ENCODE measurements at places on chromosomes 2 and 18.

DNA sequence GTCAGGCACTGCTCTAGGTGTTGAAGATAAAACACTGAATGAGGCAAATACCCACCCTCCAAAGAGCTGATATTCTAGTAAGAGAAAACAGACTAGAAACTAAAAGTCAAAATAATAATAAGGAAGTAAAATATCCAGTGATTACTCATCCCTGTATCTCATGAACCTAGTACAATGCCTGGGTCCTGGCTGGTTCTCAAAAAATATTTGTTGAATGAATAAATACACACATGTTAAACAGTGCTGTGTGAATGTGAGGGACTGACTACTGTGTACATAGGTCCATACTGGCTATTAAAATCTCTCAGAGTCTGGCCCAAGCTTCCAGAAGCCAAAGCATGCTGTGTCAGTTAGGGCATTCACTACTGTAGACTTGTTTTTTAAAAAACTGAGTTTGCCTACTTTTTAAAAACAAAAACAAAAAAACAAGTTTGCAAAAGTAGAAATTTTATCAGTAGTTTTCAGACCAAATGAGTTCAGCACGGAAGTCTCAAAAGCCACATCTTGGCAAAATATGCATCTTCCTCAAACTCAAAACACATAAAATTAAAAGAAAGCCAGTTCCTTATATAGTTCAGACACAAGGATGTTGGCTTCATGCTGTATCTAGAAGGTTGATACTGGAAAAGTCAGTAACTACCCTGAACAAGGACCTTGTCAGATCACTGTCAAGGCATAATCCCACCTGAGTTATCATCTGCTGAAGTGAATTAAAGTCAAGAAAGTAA is 136.2 kb downstream of the THADA start:
- DNase-seq = no peak

- no peak for DNase-seq
These were observed 413.7 kb upstream of the FAM98A start for GRCh38 chr2:34012715-34013302.

DNA sequence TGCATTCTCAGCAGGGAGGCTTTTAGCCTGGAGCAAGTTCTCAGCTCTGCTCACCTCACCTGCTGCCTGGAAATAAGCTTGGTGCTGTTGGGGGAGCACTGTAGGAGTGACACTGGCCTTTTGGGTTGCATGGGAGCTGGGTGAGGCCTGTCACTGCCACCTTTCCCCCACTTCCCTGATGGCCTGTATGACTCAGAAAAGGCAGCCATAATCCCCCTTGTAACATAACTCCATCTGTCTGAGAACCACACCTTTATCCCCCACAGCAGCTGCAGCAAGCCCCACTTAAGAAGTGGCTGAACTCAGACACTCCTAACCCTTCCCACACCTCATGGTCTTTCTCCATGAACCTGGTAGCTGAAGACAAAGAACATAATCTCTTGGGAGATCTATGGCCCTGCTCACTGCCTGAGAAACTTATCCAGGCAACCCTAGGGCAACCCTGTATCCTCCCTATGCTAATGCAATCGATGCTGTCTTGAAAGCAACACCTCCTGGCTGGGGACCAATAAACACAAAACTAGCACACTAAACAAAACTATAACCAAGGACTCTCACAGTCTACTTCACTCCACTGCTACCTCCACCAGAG is 258.9 kb upstream of the OSR1 start:
- no peak for DNase-seq

DNA sequence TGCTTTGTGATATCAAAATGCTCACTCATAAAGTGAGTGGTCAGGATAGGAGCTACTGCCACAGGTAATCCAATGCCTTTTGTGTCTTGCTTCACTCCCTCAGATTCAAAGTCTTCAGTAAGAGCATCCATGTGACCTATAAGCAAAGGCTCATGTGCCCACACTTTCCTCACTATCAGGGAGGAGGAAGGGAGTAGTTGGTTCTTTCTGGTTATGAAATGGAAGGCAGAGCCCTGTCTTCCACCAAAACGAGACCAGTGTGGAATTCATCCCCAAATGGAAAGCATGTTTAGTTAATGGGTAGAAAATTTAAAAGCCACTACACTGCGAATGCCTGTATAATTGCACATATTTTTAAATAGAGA is 25.8 kb downstream of the IL1F10 start:
- DNase-seq = no peak

- DNase-seq = no peak
These were observed 43.2 kb downstream of the KCNE4 start for GRCh38 chr2:223095207-223095606.

- no peak for DNase-seq
These were observed 21.2 kb upstream of the LAPTM4A start for GRCh38 chr2:20072436-20073158.

DNA sequence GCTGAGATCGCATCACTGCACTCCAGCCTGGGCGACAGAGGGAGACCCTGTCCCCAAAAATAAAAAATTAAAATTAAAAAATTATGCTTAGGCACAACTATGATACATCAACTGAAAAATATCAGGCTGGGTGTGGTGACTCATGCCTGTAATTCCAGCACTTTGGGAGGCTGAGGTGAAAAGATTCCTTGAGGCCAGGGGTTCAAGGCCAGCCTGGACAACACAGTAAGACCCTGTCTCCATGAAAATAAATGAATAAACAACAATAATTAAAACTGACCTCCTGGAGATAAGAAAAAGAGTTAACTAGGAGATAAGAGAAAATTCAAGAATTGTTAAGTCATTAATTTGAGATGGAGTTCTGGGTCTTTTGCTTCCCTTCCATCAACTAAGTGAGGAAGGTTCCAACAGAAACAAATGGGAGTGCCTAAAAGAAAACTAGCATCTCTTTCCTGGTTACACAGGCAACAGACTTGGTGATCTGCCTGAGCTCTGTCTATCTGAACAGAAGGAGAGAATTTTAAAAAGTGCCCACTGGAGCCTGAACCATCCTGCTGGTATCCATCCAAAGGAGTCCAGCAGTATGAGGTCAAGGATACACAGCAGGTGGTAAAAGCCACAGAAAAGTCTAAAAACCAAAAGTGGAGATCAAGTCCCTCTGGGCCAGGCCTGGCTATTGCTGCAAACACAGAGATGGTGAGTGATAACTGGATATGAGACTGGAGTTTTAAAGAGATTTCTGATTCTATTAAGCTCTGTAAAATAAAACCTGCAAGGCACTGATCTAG is 8.8 kb downstream of the PPM1G start:
- DNase-seq = no peak

GRCh38 chr2:105610576-105611332 is 134.0 kb upstream of the NCK2 start:
- DNase-seq = no peak

- no peak for DNase-seq
These were observed 73.7 kb downstream of the NCAPH start for GRCh38 chr2:96409081-96409819.

DNA sequence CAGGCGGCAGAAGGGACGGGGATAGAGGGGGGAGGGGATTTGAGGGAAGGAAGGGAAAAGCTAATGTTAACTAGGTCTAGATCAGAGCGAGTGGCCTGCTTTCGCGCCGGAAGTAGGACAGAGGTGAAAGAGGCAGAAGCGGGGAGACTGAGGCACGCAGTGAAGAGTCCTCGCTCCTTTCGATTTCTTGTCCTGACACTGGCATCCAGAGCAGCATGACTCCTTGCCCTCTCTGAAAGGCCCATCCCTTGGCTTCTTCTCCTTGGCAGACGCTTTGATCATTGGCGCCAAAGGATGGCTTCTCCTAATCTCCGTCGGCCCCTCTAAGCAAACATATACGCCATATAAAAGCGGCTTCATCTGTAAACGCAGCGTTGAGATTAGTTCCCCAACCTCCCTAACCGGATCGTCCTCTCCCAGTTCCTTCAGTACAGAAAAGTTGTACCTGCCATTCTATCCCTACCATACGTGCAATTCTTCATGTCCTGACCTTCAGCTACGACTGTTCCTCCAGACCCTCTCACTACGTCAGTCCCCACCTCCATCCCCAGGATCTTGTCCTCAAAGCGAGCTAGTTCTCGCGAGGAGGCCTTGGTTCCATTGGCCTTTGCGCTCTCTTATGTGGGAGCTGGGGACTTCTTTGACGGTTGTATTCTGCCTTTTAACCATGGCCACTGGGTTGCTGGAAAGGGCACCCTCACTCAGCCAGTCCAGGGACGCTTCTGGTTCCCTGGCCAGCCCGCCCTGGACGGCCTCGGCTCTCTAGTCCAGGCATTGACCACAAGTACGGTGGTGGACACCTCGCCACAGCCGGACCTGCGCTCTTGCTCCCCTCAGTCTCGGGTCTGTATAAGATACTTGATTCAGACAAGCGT is 857 bp upstream of the NEUROD1 start:
- DNase-seq = no peak

- no peak for DNase-seq
These were observed 46.3 kb downstream of the ASB18 start for GRCh38 chr2:236217926-236218325.

- DNase-seq = no peak
These were observed 44.0 kb downstream of the GYPC start for GRCh38 chr2:126699716-126700581.

DNA sequence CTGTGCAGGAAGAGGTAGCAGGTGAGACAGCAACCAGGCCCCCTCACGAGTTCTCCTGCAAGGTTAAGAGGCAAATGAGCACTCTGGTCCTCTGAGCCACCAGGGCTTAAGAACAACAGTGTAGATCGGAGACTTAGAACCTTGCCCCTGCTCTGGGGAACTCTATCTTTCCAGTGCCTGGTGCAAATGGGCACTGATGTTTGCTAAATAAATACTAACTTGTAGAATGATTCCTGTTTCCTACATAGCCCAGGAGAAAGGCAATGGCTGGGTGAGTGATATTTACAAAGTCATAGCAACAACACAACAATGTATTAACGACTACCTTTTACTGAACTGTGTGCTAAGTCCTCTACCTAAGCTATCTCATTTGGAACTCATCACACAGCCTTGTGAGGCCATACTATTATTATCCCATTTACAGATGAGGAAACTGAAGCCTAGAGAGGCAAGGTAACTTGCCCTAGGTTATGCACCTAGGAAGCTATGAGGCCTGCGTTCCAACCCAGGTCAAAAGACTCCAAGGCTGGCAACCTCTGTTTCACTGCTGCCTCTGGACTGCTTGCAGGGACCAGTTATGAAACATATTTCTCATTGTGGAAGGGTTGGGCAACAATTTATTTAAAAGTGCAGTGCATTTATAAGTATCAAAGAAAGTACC is 4.3 kb downstream of the ATP8B1 start:
- no peak for DNase-seq

- no peak for DNase-seq
These were observed 9.1 kb downstream of the TMEM127 start for GRCh38 chr2:96256611-96257113.

DNA sequence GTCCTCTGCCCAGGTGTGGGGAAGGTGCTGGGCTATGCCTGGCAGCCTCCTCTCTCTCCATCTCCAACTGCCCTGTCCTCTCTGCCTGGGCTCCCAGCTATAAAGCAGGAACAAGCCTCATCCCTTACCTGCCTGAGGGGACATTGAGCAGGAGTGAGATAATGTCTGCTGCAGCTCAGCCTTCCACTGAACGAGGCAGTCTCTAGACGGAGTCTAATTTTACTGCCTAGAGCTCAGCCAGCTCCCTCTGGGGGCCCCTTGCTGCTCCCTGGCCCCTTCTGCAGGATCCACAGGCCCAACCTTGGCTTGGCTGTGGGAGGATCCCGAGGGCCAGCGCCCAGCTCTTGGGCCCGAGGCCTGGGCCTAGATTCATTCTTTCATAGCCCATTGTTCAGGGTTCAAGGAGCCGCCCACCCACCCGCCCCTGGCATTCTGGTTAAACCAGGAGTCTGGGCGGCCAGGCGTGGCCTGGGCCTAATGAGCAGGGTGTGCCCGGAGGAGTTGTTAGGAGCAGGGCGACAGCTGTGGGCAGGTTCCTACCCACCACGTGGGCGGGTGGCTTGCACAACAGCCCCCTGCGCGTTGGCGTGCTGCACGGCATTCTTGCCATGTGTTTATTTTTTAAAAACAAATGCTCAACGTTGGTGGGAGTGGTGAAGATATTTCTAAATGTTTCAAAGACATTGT is 44.6 kb downstream of the FOSL2 start:
- no peak for DNase-seq

GRCh38 chr2:156455361-156455975 is 19.3 kb downstream of the GPD2 start:
- DNase-seq = no peak

DNA sequence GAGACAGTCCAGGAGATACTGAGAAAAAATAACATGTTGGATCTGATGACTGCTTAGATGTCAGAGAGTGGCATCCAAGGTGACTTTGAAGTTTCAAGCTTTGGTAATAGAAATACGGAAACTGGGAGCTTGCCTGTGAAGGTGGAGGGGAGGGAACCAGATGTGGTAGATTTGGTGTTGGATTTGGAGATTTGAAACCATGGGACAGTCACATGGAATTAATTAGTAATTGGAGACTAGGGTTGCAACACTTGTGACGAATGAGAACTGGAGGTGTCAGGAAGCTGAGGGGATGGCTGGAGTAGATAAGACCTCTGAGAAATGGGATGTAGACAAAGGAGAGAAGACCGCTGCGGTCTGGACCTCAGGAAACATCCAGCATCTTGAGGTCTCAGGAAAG is 46.7 kb downstream of the RPL37A start:
- no peak for DNase-seq

GRCh38 chr2:233486778-233487552 is 79.6 kb downstream of the USP40 start:
- no peak for DNase-seq

- DNase-seq = no peak
These were observed 329.7 kb upstream of the NRP2 start for GRCh38 chr2:205352593-205352992.

- DNase-seq = no peak
These were observed 375.0 kb downstream of the CTNNA2 start for GRCh38 chr2:79887747-79888374.

DNA sequence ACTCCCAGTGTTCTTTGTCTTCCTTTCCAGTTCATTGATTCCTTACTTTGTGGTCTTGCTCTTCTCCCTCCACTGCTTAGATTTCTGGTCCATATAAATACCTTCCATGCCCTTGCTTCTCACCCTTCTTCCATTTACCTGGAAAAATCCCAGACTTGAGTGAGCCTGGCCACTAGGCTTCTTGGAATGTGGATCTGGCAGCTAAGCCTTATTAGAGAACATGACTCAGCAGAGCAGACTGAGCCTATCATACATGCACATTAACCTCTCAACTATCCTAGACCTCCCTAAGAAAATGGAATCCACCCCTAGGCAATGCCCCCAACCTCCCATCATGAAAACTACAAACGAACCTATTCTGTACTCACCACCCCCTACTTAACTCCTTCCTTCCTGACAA is 127.7 kb downstream of the RHBDD1 start:
- DNase-seq = no peak

GRCh38 chr2:27356056-27356381 is 545 bp downstream of the GTF3C2 start:
- no peak for DNase-seq

GRCh38 chr2:145939949-145940348 is 1420.0 kb upstream of the ZEB2 start:
- DNase-seq = no peak
